Esophagus squamous epithelium (tissue), 5 donors: ENCODE measurements at places on chromosomes 11 and 22. TPM values are rescaled to one million over a fixed set of nuclear protein-coding genes. Genes with fewer than 3 reads are reported as not detected.

DNA sequence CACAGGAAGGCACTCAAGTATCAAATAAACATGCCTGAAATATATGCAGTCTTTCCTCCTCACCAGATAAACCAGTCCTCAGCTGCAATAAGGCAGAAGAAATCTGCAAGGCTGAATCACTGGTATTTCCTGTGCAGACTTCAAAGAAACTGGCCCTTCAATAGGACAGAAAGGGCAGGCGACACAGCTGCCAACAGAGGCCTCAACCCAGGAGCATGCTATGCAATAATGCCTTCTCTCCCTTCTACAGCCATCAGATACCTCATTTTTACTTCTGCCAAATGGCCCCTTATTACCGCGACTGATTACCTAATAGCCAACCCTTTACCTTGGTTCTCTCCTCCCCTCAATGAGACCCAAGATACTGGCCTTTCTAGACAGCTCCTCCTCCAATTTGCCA, 8.0 kb downstream of the NUMA1 start:
- no peak for DNase-seq

DNA sequence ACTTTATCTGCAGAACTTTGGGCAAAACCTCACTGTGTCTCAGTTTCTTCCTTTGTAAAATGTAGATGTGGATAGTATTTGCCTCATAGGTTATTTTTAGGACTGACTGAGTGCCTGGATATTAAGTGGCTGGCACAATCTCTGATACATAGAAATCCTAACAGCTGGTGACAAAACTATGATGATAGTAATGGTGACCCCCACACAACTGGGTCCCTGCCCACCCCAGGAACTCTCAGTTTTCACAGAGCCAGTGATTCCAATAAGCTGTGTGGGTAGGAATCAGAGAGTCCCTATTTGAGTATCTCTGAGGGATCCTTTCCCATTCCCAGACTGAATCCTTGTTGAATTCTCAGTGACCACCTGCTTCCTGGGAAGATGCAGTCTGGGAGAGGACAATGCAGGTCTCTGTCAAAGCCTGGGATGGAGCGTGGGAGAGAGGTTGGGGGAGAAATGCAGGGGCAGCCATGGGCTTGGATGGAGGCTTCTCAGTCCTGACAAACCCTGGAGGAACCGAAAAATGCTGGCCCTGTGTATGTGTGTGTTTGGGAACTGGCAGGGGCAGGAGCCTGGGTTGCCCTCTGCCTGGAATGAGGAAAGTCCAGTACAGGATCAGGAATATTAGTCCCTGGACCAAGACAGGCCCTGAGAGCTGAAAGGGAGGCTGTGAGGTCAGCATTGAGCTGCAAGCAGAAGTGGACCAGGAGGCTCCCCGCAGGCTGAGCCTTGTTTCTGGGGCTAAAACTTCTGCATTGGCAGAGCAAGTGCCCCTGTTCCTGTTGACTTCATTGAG, 6.1 kb upstream of the P2RY6 start:
- no peak for DNase-seq

GRCh38 chr11:68960294-68961071, 20.3 kb downstream of the MRGPRD start:
- no peak for DNase-seq

- no peak for DNase-seq
Observed at GRCh38 chr11:13260963-13261588, 16.5 kb upstream of the BMAL1 start.

GRCh38 chr22:29713156-29713727, 6.6 kb upstream of the CABP7 start:
- no peak for DNase-seq

Gene CALCA
- not detected for total RNA-seq

Gene ACAD8
- total RNA-seq, result 11.3 TPM

Gene ACRV1
- total RNA-seq, result not detected

Gene OR52L1
- not detected for total RNA-seq

Gene PLEKHA7
- total RNA-seq, result 49.8 TPM
